ENCODE measurements at places on chromosomes 6 and 20.
A peak's percentile ranks its signal among the peaks of the same experiment; 100 is the strongest.

- no peak for DNase-seq
Measured at GRCh38 chr6:117477988-117478852, 4.3 kb upstream of the DCBLD1 start.

- peak; percentile 21 for DNase-seq
Measured at GRCh38 chr20:22312744-22313346, 271.5 kb downstream of the FOXA2 start.

GRCh38 chr20:45008521-45009049 lies 42.3 kb downstream of the STK4 start:
- DNase-seq, result no peak

- no peak for DNase-seq
Measured at GRCh38 chr6:122400462-122401089, 1.1 kb downstream of the HSF2 start.

DNA sequence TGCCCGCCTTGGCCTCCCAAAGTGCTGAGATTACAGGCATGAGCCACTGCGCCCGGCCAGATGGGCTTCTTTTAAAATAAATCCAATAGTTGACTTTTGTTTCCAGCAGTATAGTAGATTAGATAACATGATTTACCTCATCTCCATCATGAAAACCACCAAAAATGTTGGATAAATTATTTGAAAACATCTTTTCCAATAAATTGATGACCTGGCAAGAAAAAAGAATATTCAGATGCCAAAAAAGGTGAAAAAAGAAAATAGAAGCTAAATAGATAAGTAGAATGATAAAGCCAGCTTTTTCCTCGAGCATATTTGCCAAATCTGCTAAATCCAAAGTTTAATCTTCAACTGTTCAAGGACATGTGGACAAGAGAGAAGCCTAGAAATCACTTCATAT lies 109.2 kb downstream of the PHF3 start:
- no peak for DNase-seq

DNA sequence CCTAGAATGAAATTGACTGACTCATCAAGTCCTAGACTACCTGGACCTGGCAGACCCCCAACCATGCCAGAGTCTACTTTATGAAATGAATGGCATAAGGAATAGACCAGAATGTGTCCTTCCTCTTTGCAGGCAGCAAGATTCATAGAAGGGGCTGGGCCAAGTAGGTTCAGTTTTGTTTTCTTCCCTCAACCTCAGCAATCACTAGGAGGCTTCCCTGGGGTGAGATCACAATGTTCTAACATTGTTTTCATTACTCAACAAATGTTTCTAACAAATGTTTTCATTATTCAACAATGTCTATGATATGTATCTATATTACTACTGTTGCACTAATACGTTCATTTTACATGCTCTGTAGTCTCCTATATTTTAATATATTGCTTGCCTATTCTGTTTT lies 8.4 kb upstream of the FAM162B start:
- DNase-seq, result no peak

DNA sequence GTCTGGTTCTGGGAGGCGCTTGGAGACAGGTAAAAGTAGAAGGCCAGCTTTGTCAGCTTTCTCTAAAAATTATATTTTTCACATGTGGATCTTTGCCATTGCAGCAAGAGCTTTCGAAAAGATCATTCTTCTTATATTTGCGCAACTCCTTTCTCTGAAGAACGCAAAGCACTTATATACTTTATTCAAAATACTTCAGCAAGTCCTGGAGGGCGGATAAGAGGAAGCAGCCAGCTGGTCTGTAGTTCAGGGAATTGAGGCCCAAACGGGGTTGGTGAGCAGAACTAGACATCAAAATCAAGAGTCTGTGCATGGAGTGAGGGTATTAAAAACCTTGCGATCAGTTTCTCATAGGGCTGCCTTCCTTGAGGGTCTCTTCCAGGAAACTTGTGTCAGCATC lies 182.3 kb downstream of the DTNBP1 start:
- no peak for DNase-seq

DNA sequence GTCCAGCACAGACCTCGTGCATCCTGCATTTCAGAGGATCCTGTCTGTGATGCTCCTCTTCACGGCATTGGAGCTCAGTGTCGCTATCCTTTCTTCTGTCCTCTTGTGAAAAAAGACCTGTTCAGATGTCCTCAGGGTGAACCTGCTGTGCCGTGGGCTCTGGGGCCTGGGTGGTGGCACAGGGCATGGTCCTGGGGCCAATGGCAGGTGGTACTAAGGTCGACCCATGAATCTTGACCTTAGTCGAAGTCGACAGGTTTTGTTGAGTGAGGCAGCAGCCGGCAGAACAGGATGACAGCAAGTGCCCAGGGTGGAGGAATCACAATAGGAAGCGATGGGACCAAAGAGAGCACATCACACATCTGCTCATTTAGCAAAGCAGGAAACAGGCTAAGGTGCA lies 22.0 kb upstream of the MAS1L start:
- no peak for DNase-seq

- DNase-seq, result no peak
Measured at GRCh38 chr20:35010405-35011192, 54.9 kb downstream of the MYH7B start.

DNA sequence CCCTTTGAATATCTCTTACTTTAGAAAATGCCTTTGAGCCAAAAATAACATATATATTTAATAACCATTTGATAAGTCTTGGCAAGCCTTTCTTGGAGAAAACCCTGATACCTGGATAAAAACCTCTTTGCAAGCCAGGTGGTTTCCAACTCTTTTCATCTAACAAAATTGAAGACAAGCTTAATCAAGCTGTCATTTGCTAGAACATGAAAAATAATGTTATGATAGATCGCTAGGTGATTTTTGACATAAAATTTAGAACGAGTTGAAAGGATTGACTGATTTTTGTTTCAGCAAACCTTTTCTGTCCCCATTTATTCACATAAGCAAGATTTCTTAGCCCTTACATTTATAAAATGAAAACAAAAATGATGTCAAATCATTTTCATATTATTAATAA lies 44.6 kb downstream of the ABRACL start:
- no peak for DNase-seq

GRCh38 chr20:2986466-2986865 lies 57.0 kb upstream of the GNRH2 start:
- DNase-seq, result no peak

DNA sequence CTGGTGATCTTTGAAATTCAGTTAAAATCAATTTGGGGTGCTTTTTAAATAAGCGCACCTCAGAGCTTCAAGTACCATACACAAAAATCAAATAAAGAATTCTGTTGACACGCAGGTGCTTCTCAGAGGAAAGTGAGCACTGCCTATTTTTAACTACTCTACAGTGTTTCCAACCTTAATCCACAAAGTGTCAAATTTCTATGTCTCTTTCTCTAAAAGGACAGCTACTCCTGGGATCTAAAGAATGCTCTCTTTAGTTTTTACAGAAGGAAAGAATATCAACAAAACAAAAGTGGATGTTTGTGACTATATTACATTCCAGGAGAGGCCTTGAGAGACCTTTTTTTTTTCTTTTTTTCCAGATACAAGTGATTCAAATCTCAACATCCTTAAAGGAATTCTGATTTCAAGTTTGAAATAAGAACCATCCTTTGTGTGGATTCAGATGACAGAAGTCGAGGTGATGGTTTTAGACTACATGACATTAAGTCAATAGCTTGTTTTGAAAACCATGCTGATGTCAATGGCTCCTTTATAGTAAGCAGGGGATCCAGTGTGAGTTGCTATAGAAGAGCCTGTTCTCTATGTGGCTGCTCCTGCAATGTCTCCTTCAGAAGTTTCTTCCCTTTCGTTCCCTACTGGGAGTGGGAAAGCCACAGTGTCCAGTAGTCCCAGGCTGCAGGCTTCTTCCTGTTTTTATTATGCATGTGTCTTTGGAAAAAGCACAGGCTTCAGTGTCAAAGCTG lies 67.2 kb upstream of the DEFB112 start:
- DNase-seq, result peak; percentile 8

DNA sequence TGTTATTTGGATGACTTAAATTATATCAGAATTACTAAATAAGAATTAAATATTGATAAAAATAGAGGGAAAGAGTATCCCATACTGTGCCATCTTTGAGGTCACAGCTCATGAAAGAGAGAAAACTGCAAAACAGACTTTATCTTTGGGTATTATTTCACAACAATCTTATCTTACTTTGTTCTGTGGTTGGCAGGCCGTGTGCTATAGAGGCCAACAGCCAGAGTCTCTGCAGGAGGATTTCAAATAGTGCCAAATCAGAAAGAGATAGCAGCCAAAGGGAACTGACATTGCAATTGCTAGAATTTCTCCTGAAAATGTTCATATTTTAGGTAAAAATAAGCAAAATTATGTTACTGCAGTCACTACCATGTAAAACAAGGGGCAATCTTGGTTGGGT lies 354.2 kb downstream of the GRIK2 start:
- DNase-seq, result no peak

DNA sequence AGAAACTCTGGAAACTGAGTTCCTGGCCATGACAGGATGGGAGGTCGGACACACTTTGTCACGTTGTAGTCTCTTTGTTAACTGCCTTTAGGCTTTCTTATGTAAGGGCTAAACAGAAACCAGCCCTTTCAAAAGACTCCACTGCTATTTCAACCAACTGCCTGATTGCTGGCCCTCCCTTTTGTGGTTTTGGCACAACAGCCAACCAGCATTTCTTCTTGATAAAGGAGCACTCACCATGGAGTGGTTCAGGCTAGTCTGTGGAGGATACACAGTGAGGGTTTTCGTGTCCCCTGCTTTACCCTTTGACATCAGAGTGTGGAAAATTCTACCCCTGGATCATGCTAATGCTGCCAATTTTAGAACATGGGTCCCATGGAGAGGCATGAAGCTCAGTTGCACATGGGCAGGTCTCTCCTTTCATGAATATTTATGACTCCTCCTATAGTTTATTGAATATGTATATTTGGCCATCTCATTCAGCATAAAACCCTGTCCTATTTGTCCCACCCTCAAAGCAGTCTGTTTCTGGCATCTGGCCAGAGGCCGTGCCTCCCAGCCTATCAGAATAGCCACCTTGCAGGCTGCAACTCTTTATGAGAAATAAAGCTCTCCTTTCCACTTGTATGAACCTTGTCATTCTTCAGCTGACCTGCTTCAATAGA lies 148.3 kb downstream of the HS3ST5 start:
- no peak for DNase-seq

DNA sequence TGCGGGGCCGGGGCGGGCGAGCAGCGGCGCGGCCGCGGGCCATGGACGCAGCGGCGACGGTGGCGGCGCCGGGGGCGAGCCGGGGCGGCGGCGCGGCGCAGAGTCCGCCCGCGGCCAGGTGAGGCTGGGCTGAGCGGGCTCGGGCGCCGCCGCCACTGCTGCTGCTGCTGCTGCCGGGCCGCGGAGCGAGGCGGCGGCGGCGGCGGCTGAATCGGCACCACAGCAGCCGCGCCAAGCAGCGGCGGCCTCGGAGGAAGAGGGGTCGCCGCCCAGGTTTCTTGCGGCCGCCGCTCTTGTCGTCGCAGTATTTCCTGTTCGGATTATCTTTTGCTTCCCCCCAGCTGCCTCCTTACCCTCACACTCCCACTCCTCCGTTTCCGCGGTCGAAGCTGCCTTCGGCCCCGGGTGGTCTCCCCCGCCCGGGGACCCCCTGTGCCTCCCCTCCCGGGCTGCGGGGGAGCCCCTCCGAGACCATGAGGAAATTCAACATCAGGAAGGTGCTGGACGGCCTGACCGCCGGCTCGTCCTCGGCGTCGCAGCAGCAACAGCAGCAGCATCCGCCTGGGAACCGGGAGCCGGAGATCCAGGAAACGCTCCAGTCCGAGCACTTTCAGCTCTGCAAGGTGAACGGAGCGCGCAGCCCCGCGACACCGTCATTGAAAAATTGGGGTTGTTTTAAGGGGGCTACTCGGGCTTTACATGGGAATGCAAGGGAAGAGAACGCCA lies at the start of gene STXBP5:
Gene STXBP5, plus strand, starts transcription at position 358 of the 726 bp plus-strand sequence. Its CDS starts 116 bp downstream, at position 474.
- DNase-seq, result peak; percentile 50
